Sigmoid colon (tissue), 7 donors: ENCODE measurements at places on chromosomes 4 and X. TPM values are rescaled to one million over a fixed set of nuclear protein-coding genes. Genes with fewer than 3 reads are reported as not detected.

GRCh38 chr4:8200302-8200975 is 1.3 kb downstream of the SH3TC1 start:
- DNase-seq: peak; percentile 83

- no peak for DNase-seq
Observed at GRCh38 chrX:115060013-115060412, 42.6 kb upstream of the IL13RA2 start.

DNA sequence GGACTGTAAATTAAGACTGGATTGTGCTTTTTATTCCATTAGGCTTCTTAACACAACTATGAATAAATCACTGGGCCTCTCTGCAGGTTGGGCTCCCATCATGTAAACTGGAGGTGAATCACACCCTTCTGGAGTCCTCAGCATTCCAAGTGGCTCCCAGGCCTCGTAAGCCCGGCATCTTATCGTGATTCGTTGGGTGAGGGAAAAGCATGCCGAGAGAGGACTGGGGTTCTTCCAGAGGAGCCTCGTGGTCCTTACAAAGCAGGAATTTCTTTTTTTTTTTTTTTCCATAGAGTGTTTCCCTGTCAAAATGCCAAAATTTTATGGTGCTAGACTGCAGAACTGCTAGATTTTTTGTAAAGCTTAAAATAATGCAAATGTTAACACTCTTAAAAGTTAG is 20.0 kb downstream of the CLDN22 start:
- DNase-seq: no peak

GRCh38 chrX:20412871-20413486 is 146.3 kb upstream of the RPS6KA3 start:
- no peak for DNase-seq

DNA sequence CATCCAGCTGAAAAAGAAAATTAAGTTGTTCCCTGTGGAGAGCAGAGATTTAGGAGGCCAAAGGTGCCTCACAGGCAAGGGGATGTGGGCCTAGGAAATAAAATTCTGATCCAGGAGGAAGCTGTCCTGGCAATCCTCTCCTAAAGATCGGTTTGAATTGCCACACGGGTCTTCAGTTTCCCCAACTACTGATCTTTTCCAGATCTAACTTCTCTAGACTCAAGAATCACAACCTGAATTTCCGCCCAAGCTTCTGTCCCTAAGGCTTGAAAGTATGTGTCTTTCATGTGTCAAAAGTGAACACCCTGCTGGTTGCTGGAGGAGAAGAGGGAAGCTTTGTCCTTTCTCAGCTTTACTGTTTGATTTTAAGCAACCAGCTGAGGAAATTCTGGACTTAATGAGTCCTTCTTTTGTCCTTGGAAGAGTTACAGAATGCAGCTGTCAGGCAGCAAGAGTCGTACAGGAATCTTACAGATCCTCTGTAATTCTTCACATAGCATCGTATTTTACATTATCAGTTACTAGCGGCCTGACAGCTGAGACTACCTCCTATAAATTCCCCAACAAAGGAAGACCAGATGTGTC is 93.8 kb downstream of the INPP4B start:
- no peak for DNase-seq

- DNase-seq: no peak
Observed at GRCh38 chrX:7252013-7252610, 104.2 kb upstream of the PUDP start.

- no peak for DNase-seq
Observed at GRCh38 chr4:47668810-47669408, 169.0 kb downstream of the CORIN start.

DNA sequence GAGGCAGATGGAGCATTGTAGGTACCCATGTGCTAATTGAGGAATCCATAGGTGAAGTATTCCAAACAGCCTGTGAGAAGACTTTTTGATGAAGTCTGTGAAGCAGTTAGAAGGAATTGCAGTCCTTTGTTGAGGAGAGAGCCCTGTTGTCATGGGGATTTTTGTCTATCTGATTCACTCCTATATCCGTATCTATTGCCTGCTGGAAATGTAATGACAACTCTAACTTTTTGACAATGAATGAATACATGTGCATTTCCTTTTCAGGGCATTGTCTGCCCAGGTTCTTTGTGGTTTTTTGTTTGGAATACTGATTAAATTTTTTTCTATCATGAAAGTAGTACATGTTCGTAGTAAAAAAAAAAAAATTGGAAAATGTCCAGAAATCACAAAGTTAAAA is 31.1 kb downstream of the STK32B start:
- no peak for DNase-seq

GRCh38 chrX:19602866-19603622 is 87.7 kb upstream of the MAP3K15 start:
- no peak for DNase-seq

- DNase-seq: no peak
Observed at GRCh38 chr4:85784348-85784747, 309.4 kb downstream of the ARHGAP24 start.

DNA sequence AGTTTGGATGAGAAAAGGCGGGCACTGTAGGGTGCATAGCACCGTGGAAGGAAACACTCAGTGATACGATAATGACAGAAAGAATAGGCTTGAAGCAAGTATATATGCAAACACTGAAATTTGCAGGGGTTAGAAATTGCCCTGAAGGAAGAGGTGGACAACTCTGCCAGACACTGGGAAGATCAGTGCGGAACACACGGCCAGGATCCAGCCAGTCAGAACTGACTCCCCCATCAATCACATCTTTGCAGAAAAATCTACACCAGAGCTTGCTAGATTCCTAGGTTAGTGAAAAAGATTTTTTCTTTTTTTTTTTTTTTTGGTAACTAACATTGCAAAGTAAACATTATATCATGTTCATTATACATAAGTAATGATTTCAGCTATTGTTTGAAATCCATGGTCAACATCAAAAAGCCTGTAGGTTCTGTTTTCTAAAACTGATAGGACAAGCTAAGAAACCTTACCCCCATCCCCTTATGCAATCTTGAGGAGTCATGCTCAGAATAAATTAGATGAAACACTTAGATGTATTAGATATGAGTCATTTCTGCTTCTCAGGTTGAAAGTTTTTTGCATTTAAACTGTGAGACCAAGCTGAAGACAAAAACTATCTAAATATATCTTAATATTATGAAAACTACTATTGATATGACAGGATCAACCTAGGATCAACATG is 38.9 kb downstream of the TRIML1 start:
- DNase-seq: no peak

DNA sequence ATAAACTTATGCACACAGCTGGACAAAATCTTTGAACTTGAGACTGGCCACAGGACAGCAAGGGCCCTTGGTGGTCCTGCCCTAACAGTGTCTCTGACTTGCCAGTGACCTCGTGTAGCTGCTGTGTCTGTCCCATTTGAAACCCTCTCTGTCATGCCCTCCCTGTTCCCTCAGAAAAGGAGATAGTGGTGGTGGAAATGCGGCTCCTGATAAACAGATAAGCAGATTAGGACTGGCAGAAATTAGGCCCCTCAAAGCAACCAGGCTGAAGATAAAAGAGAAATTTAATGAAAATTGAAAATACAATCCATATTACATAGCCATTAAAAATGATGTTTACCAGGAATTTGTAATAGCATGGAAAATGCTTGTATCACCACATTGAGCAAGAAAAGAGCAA is 136.6 kb upstream of the ATP6AP2 start:
- DNase-seq: no peak

- DNase-seq: no peak
Observed at GRCh38 chr4:89134775-89135319, 23.5 kb downstream of the TIGD2 start.

The DCAF4L1 gene
- not detected for polyA plus RNA-seq

The CXCL11 gene
- not detected for polyA plus RNA-seq

The TFDP3 gene
- not detected for polyA plus RNA-seq

The C1QTNF7 gene
- 0.46 TPM for polyA plus RNA-seq

The ADAM29 gene
- not detected for polyA plus RNA-seq
